Stimulated activated CD4-positive, alpha-beta T cell treated with anti-CD3 and anti-CD28 coated beads, Interleukin-4, amount 100 ng/mL, for 1 hour (primary cell): ENCODE measurements at places on chromosomes 3 and 15.

- no peak for DNase-seq
These were observed 25.1 kb upstream of the CSTA start for GRCh38 chr3:122299872-122300460.

DNA sequence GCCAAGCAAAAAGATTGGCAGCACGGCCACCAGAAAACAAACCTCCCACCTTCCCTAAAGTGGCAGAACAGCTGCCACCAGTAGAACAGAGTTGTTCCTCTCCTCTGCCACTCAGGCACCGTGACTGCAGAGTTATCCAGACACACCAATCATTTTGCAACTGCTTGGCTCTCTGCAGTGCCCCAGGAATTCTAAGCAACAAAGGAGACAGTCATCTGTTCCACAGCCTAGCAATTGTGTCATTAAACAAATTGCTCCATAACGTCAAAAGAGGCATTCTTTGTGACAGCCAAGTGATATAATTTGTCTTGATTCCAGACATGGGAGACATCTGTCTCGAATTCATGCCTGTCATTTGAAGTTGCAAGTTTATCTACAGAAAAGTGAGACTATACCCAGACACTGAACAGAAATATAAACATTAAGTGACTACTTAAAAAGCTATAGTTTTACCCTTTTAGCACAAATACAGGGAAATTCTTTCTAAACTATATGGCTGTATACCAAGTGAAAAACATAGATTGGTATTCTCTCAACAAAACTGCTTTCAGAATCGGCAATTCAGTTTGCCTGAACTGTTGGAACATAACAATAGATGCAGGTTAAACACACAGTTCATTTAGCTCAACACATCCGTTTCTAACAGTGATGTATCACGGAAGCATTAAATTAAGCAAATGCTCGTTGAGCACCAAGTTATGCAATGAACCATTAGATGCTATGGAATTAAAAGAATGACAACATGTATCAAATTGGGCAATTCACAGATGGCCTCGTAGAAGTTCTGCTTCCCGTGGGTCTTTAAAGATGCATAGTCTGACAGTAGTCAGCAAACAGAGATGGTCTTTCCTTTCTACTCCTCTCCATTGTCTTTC lies 281.3 kb downstream of the FGF12 start:
- no peak for DNase-seq

DNA sequence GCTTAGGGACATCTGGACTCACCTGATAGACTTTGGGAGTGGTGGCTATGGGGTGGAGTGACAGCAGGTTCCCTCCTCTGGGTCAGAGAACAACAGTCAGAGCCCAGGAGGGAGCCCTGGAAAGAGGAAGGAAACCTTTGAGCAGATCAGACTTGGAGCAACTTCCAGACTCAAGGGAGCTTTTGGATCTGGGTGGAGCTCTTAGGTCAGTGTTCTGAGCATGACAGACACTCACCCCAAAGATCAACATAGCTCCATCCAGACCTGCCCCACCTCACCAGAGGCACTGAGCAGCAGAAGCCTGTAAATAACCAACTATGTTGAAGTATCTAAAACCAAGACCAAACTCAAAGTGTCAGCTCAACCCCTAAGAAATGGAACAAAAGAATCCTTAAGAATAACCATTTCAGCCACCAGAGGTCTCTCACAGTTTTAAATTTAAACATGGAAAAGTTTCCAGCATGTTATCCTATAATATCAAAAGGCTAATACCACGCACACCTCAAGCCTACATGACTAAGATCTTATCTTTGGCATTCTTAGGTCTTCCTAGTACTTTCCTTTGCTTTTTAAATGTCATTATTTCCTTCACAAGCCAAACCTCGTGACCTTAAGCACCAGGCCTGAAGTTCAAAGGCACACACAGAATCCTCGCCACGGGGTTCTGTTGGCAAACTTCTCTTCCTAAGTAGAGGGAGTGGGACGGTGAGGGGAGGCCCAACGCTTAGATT lies 56.4 kb downstream of the UMPS start:
- no peak for DNase-seq

DNA sequence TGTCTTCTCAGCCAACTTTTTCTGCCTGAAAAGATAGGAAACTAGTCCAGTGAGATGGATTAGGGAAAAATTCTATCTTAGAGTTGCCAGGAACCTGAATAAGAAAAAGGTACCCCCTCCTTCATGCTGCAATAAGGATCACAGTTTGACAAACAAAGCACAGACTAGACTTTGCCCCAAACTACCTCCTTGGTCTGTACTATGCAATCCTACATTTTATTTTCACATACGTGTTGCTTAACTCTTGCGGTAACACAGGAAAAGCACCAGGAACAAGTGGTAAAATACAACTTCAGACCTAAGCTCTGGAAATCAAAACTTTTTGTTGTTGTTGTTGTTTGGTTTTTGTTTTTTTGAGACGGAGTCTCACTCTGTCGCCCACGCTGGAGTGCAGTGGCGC lies 11.3 kb upstream of the IL12A start:
- no peak for DNase-seq

DNA sequence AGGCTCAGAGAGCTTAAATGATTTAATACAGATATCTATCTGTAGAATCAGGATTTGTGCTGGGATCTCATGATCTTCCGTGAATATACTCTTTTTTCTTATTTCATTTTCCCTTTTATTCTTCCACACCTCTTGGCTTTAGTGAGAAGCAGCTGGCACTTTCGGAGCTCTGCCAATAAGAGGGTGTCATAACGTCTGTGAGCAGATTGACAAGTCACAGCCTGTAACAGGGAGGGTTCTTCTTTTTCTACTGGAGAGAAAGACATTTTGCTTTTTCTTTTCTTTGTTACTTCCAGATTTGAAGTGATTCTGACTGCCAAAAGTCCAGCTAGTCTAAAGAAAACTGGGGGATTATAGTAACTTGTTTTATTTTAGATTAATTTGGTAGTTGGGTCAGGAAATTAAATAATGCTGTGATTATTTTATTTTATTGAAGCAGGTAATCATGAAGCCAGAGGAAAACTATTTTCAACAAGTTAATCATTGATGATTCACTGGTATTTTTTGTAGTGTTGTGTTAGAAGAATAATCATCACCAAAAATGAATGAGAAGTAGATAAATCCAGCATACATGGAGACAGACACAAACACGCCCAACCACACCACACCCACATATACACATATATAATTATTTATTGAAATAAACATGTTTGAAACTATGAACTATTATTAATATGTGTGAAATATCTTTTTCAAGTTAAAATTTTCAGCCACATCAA lies 69.8 kb downstream of the TNFAIP8L3 start:
- no peak for DNase-seq

- DNase-seq: peak; percentile 75
These were observed 123.5 kb downstream of the RPLP1 start for GRCh38 chr15:69576035-69576526.

GRCh38 chr3:62242831-62243509 lies 130.4 kb downstream of the FEZF2 start:
- DNase-seq: no peak

- no peak for DNase-seq
These were observed 24.7 kb downstream of the SLTM start for GRCh38 chr15:58908550-58909309.

- DNase-seq: no peak
These were observed 15.2 kb upstream of the RARRES1 start for GRCh38 chr3:158747417-158747816.

DNA sequence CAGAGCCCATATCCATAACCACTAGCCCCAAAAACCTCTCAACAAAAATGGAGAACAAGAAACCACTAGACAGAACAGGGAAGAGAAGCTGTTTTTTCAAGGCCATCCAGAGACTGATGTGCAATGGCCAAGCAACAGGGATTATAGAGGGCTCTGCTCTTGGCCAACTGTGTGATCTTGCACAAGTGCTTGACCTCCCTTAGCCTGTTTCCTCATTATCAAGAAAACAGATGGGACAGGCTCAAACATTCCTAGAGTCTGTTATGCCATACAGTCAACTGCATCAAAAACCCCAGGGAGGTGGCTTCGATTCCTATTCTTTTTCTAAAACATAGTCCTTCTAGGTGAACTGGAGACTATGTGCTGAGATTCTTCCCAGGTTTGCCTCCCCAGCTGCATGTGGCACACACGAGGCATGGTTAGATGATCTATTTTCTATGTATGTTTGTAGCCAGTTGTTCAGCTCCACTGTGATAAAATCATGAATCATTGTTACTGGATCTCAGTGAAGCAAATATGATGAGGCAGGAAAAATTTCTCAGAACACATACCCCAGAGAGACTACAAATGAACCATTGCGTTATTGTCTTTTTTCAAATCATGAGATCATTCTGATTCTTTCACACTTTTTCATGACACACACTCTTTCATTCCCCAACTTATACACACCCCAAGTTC lies 132.9 kb upstream of the TGFBR2 start:
- DNase-seq: no peak

DNA sequence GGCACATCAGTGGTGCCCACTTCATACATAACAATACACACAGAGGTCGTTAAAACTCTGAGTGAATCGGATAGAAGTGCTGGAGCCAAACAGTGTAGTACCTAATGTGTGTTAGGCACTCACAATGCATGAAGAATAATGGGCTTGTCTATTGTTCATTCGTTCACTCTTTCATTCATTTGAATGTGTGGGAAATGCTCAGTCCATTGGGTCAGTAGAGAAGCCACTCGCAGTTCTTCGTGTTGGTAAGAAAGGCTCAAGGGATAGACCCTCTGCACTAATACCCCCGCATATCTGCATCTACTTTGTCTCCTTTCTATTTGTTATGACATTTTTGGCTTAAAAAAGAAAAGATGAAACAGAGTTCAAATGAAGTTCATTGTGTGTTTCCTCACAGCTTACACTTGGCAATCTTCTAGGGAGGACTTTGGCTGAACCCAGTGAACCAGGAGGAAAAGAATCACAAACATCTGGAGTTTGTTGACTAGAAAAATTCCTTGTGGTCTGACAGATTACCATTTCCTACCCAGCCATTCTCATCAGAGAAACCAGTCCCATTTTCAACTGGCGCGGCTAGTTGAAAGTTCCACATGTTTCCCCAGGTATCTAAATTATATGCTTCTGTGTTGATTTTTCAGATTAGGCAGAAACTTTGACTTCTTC lies 32.8 kb upstream of the MFSD1 start:
- no peak for DNase-seq

- no peak for DNase-seq
These were observed 1.4 kb downstream of the PEAK1 start for GRCh38 chr15:77418391-77418965.

- DNase-seq: no peak
These were observed 274.4 kb upstream of the ROBO2 start for GRCh38 chr3:76765511-76765910.

DNA sequence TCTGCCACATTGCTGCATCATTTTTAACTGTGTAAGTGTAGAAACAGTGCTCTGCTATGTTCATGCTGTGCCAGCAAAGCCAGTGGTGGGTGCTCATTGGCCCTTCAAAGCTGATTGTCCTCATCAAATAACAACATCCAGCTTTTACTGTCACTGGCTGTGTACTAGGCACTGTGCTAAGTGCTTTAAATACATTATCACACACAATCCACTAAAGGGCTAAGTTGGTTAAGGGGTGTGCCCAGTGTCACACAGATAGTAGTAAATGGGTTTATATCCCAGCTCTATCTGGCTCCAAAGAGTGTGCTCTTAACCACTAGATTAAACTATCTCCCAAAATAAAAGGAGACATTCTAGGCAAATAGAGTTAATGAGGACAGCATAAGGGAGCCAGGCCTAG lies 7.7 kb downstream of the TUBGCP4 start:
- no peak for DNase-seq

DNA sequence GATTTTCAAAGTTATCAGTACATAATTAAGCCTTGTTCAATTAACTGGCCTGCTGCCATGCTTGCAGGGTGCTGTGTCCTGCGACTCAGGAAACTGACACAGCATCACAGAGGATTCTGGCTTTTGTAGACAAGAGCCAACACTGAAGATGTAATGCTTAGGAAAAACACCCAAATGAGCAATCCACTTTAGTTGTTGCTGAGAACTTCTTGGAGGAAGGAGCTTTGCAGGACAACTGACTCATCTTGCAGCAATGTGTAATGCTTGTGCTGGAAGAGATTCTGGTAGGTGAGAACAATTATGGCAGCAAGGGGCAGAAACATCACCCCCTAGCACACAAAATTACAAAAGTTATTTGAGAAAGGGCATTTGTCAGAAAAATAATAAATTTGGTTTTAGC lies 67.6 kb downstream of the NLGN1 start:
- no peak for DNase-seq

DNA sequence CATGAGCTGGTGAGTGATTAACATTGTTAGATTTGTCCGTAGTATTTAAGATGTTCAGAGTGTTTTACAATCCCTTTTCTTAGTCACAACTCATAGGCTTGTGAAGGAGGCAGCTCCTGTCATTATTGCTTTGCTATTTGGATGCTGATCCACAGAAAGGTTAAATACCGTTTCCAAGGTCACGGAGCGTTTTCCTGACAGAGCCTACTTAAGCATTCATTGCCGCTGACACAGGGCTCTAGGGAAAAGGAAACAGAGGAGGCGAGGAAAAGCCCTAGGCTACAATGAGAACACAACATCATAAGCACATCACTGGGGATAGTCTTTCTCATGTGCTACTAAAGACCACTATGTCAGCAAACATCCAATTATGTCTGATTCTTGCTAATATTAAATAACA lies 38.5 kb upstream of the CPB1 start:
- no peak for DNase-seq

- no peak for DNase-seq
These were observed 597.2 kb downstream of the EDEM1 start for GRCh38 chr3:5784690-5785089.

DNA sequence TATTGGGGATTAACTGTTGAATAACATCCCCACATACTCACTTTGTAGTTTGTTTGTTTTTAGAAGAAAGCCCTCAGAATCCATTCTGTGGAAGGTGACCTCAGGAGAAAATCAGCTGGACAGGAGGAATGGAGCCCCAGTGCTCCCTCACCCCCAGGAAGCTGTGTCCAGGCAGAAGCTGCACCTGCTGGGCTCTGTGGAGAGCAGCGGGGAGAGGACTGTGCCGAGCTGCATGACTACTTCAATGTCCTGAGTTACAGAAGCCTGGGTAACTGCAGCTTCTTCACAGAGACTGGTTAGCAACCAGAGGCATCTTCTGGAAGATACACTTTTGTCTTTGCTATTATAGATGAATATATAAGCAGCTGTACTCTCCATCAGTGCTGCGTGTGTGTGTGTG lies 14.0 kb downstream of the TIGIT start:
- no peak for DNase-seq

GRCh38 chr15:69909719-69910444 lies 187.8 kb downstream of the TLE3 start:
- DNase-seq: no peak
